NCI-H2227 treated with DMSO at 0.1 percent for 48 hours (cell line): ENCODE measurements at places on chromosomes 4 and X.

DNA sequence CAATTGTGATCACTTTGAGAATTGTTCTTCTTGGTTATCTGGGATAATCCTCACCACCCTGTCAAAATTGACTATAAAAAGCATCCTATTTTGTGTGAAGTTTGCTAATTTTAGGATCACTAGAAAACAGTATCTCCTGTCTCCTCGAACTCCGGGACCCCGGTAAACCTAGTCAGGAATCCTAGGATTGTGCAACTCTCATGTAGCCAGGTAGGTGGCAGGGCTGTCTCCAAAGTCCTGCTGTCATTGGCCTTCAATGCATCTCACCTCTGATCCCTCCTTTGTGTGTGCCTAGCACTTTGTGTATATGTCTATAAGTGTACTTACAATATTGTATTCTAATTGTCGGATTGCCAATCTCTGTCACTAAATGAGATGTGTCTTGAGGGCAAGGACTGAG lies 1564.8 kb downstream of the RPA4 start:
- no peak for DNase-seq

- DNase-seq = no peak
Measured at GRCh38 chrX:46404774-46405173, 140.4 kb downstream of the ZNF674 start.

- no peak for DNase-seq
Measured at GRCh38 chr4:42237451-42237850, 85.0 kb upstream of the BEND4 start.

DNA sequence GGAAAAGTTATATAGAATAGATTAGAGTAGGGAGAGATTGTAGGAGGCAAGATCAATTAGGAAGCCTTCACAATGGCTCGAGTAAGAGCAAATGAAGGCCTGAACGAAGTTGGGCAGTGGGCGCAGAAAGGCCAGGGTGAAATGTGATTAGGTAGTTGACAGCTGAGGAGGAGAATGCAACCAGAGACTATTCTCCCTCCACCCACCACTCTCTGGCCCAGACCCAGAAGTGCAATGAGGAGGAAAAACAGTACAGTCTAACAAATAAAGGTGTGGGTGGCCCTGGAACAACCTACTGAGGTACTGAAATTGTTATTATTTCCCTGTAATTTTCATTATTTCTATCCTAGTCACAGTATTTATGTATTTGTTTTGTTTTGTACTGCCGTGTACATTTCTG lies 176.7 kb downstream of the SLC39A8 start:
- no peak for DNase-seq

- DNase-seq = peak; percentile 51
Measured at GRCh38 chrX:48520976-48521352, 644 bp upstream of the EBP start.

- DNase-seq = no peak
Measured at GRCh38 chr4:13920901-13921300, 293.4 kb upstream of the BOD1L1 start.
